ENCODE measurements at places on chromosomes 7 and 10. TPM values are rescaled to one million over a fixed set of nuclear protein-coding genes. Genes with fewer than 3 reads are reported as not detected.

GRCh38 chr10:126959906-126960685 lies 54.9 kb downstream of the DOCK1 start:
- no peaks in the 10 kb centered on the region for H3K4me1 ChIP-seq
- H3K27ac ChIP-seq, result no peak overlapping the region
- H3K27me3 ChIP-seq, result no peaks in the 10 kb centered on the region
- no peak for DNase-seq
- H3K4me3 ChIP-seq, result no peak overlapping the region
- no peaks in the 10 kb centered on the region for H3K36me3 ChIP-seq

GRCh38 chr7:80414331-80414730 lies 97.5 kb downstream of the GNAT3 start:
- no peaks in the 10 kb centered on the region for H3K36me3 ChIP-seq
- no peak overlapping the region for H3K27ac ChIP-seq
- no peak for DNase-seq
- no peaks in the 10 kb centered on the region for H3K4me1 ChIP-seq
- H3K27me3 ChIP-seq, result no peaks in the 10 kb centered on the region

DNA sequence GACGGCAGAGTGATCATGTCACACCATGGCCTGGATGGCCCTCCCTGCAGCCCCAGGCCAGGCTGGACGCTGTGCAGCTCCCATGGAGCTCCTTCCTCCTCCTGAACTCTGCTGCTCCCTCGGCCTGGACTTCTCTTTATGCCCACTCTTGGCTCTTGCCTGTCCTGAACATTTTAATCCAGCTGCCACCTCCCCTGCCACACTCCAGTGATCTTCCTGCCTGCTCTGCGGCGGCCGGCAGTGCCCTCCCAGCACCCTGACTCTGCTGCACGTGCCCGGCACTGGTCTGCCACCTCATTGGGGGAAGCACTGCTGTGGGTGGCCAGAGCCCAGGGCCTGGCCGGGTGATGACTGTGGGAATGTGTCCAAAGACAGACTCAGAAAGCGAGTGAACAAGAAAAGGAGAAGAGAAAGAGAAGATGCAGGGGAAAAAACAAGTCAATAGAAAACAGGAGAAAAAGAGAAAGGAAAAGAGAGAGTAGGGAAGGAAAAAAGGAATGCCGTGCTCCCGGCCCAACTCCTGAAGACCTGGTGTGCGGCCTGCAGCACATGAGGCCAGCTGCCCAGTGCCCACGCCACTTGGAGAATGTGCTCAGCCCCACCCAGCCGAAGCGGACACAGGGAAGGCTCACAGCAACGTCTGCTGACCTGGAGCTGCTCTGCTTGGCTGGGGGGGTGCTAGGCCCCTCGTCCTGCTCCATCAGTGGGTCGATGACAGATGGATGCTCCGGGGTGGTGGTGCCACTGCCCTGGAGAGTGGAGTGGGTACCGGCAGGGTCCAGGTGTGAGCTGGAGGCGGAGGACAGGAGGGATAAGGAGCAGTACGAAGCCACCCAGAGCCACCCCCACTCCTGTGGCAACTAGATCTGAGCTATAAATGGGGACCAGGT lies 115.9 kb downstream of the DLG5 start:
- H3K27me3 ChIP-seq, result no peaks in the 10 kb centered on the region
- H3K27ac ChIP-seq, result no peak overlapping the region
- no peak overlapping the region for H3K4me3 ChIP-seq
- peak; percentile 69 for DNase-seq
- H3K4me1 ChIP-seq, result no peaks in the 10 kb centered on the region

- H3K27me3 ChIP-seq, result no peaks in the 10 kb centered on the region
- H3K4me3 ChIP-seq, result no peak overlapping the region
- no peaks in the 10 kb centered on the region for H3K36me3 ChIP-seq
- H3K27ac ChIP-seq, result peak overlapping the region; percentile 88
- no peak for DNase-seq
Observed at GRCh38 chr10:94216201-94216600, 146.5 kb downstream of the NOC3L start.

DNA sequence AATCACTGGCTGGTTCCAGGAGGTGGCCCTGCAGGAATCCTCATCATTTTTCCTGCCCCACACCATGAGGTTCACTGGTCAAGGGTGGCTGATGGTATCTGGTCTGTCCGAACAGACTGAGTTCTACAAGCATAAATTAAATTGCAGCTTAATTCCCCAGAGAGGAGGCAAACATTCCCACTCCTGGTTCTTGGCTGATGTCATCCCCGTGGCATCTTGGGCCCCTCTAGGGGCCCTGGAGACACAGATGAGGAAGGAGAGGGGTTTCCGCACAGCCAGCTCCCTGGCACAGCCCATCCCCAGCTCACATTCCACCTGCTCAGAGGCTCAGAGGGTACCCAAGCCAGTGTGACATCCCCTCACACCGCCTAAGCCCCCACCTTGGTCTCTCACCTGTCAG lies 5.3 kb upstream of the KLRG2 start:
- no peaks in the 10 kb centered on the region for H3K4me1 ChIP-seq
- H3K4me3 ChIP-seq, result no peak overlapping the region
- no peak for DNase-seq
- H3K27me3 ChIP-seq, result no peaks in the 10 kb centered on the region
- H3K36me3 ChIP-seq, result no peaks in the 10 kb centered on the region
- no peak overlapping the region for H3K27ac ChIP-seq

DNA sequence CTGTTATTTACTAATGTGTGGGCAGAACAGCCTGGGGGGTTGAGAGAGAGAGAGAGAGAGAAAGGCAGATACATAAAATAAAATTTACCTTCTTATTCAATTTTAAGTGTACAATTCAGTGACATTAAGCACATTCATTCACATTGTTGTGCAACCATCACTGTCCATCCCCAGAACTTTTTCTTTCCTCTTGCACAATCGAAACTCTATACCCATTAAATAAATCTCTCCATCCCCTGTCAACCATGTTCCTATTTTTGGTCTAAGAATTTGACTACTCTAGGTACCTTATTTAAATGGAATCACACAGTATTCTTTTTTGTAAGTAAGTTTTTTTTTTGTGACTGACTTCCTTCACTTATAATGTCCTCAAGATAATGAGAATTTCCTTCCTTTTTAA lies 181.6 kb downstream of the SND1 start:
- H3K27me3 ChIP-seq, result no peaks in the 10 kb centered on the region
- H3K36me3 ChIP-seq, result no peaks in the 10 kb centered on the region
- no peak for DNase-seq
- H3K4me1 ChIP-seq, result no peaks in the 10 kb centered on the region
- H3K27ac ChIP-seq, result no peak overlapping the region

- peak; percentile 36 for DNase-seq
- no peak overlapping the region for H3K27ac ChIP-seq
- no peaks in the 10 kb centered on the region for H3K27me3 ChIP-seq
- no peak overlapping the region for H3K4me3 ChIP-seq
- H3K36me3 ChIP-seq, result no peaks in the 10 kb centered on the region
- no peaks in the 10 kb centered on the region for H3K4me1 ChIP-seq
Observed at GRCh38 chr10:132660385-132660784, 122.8 kb downstream of the INPP5A start.

DNA sequence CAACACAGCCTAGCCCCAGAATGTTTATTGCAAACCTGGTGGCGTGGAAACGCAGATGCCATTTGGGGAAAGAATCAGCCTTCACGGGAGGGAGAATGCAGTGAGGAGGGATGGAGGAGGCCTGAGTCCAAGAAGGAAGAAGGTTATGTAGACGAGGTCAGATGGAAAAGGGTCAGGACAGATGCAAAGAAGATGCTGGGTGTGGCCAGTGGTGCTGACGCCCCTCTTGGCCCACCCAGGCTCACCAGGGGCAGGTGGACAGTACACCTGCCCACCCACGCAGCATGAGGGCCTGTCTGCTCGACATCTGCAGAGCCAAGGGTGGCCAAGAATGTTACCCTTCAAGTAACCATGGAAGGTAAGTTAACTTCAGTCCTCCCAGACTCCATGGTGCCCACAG lies 40.5 kb downstream of the OAT start:
- H3K36me3 ChIP-seq, result no peaks in the 10 kb centered on the region
- no peaks in the 10 kb centered on the region for H3K4me1 ChIP-seq

- H3K27ac ChIP-seq, result no peak overlapping the region
- H3K4me1 ChIP-seq, result no peaks in the 10 kb centered on the region
- no peaks in the 10 kb centered on the region for H3K36me3 ChIP-seq
- DNase-seq, result no peak
- no peak overlapping the region for H3K4me3 ChIP-seq
Observed at GRCh38 chr10:49744091-49744685, 17.9 kb downstream of the OGDHL start.

GRCh38 chr10:11176746-11177145 lies 159.1 kb downstream of the CELF2 start:
- H3K36me3 ChIP-seq, result no peaks in the 10 kb centered on the region
- H3K4me1 ChIP-seq, result peaks cover 4% of the 10 kb centered on the region
- no peak overlapping the region for H3K4me3 ChIP-seq
- no peaks in the 10 kb centered on the region for H3K27me3 ChIP-seq
- no peak for DNase-seq
- no peak overlapping the region for H3K27ac ChIP-seq

GRCh38 chr7:82291931-82292330 lies 151.6 kb downstream of the CACNA2D1 start:
- H3K4me3 ChIP-seq, result no peak overlapping the region
- H3K27ac ChIP-seq, result no peak overlapping the region
- no peaks in the 10 kb centered on the region for H3K36me3 ChIP-seq
- H3K4me1 ChIP-seq, result no peaks in the 10 kb centered on the region

DNA sequence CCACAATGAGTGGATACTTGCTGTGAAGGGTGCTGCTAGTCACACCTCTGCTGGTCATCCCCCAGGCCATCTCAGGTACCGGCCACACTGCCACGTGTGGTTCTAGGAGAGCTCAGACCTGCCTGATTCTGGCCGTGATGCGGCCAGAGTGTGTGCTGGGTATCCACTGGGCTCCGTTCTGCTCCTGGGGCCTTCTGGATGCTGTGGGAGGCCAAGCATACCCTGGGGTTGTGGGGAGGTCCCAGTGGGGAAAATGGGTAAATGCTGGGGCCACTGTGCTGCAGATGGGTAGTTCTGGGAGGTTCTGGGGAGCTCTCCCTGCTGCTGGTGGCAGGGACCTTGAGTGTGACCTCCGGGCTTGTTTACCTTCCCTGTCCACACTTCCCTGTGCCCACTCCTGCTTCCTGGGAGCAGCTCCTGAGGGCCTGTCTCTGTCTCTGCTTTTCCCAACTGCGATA lies 318.4 kb downstream of the GLRX3 start:
- H3K27ac ChIP-seq, result no peak overlapping the region

DNA sequence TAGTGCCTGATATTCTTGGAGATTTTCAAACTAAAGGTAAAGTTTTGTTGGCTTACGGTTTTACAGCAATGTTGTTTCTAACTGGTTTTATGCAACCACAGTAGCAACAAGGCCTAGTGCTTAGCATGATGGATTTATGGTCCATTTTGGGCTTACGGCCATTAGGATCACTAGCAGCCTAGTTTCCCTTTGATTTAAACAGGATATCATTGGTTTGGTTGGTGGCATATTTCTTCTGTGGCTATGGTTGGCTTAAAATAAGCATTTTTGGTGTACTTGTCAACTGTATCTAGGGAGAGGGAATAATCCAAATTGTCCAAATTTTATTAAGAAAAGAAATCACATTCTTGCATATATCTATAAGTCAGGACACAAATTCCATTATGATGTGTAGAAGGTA lies 194.0 kb downstream of the HDAC9 start:
- H3K36me3 ChIP-seq, result no peaks in the 10 kb centered on the region
- DNase-seq, result no peak
- H3K4me3 ChIP-seq, result no peak overlapping the region
- no peaks in the 10 kb centered on the region for H3K27me3 ChIP-seq
- H3K27ac ChIP-seq, result no peak overlapping the region

DNA sequence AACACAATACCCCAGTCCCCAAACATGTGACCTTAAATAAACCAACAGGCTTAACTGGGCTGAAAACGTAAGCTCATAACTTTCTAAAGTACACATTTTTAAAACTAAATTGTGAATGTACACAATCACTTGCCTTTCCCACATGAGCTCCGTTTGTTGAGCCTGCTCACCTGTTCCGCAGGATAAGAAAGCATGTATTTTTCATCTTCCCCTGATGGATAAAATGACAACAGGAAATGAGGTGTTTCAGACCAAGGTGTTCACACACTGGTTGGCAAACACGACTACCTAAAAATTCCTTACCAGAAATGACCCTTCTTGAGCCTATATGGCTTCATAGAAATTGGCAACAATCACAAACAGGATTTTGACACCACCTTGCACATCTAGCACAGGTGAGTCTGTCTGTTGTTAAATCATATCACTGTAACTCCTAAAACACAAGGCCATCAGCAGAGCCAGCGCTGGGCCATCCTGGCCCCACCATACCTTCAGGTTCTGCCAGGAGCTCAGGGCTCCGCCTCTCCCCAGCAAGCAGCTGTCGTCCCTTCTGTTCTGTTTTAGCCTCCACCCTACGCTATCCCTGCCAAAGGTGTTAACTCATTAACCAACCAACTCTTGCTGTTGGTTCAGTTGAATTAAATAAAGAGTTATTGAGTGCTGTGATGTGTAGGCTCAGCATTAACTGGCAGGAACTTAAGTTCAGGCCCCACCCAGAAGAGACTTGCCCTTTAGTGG lies 73.6 kb upstream of the RNF32 start:
- no peak for DNase-seq
- no peaks in the 10 kb centered on the region for H3K4me1 ChIP-seq
- H3K27me3 ChIP-seq, result no peaks in the 10 kb centered on the region
- no peak overlapping the region for H3K27ac ChIP-seq
- no peaks in the 10 kb centered on the region for H3K36me3 ChIP-seq

GRCh38 chr7:86453454-86453853 lies 190.3 kb upstream of the GRM3 start:
- H3K27ac ChIP-seq, result no peak overlapping the region
- H3K4me1 ChIP-seq, result no peaks in the 10 kb centered on the region
- no peaks in the 10 kb centered on the region for H3K36me3 ChIP-seq
- H3K4me3 ChIP-seq, result no peak overlapping the region
- H3K27me3 ChIP-seq, result no peaks in the 10 kb centered on the region

GRCh38 chr10:18140957-18141845 lies 977 bp downstream of the CACNB2 start:
- peak overlapping the region; percentile 73 for H3K4me3 ChIP-seq
- H3K36me3 ChIP-seq, result no peaks in the 10 kb centered on the region
- H3K27me3 ChIP-seq, result no peaks in the 10 kb centered on the region
- peak overlapping the region; percentile 69 for H3K27ac ChIP-seq
- DNase-seq, result no peak

DNA sequence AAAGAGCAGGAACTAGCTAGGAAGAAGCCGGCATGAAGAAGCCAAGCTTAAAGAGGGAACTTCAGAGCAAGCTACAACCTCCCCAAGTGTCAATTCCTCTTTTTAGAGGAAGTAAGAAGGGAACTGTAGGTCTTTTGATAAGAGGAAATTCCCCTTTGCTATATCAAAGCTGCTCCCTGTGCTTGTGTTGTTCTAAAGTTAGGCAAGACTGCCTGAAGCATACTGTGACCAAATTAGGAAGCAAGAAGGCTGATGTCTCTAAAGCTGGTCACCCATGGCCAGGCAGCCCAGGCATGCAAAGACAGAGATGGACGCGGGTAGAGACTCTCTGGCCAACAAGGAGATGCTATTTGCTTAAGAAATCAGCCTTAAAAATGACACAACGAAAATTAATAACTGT lies 87.9 kb downstream of the RNF216 start:
- no peaks in the 10 kb centered on the region for H3K27me3 ChIP-seq
- peak overlapping the region; percentile 99 for H3K27ac ChIP-seq
- peaks cover 5% of the 10 kb centered on the region for H3K4me1 ChIP-seq
- DNase-seq, result no peak
- H3K36me3 ChIP-seq, result no peaks in the 10 kb centered on the region

TMEM270 gene
- not detected for polyA plus RNA-seq

HOXA7 gene
- polyA plus RNA-seq, result 2.4 TPM

GRB10 gene
- 21.2 TPM for polyA plus RNA-seq

AUTS2 gene
- polyA plus RNA-seq, result 3.9 TPM

CLCN1 gene
- polyA plus RNA-seq, result not detected

NUTM2B gene
- not detected for polyA plus RNA-seq

CCDC172 gene
- polyA plus RNA-seq, result not detected

STEAP1 gene
- polyA plus RNA-seq, result 7.8 TPM

TUBB8 gene
- not detected for polyA plus RNA-seq

Measured in aorta (tissue), 5 donors.